Testis (tissue), 5 donors: ENCODE measurements at places on chromosomes 3 and 15. TPM values are rescaled to one million over a fixed set of nuclear protein-coding genes. Genes with fewer than 3 reads are reported as not detected.

DNA sequence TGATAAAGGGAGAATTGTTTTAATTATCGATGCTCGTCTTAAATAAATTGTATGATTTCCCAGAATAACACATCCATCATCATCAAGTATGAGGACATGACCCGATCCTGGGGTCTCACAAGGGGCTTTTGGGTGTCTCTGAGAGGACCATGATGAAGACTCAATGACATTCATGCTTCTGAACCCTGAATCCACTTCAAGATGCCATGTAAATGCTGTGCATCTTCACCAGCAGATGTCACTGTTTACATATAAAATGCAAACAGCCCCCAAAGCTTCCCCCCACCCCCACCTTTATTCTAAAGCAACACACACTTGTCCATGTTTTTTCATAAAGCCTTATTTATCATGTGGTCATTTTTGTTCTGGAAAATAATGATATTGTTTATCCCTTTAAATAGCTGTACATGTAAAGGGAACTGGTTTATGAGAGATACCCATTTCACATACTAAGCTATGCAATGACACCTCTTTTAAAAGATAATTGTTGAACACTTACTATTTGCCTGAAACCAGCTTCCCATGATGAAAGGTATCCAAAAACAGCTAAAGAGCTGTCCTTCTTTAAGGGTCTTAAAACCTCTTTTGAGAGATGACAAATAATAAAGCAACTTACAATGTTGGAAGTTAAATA is 69.7 kb upstream of the UBE3A start:
- DNase-seq, result no peak

DNA sequence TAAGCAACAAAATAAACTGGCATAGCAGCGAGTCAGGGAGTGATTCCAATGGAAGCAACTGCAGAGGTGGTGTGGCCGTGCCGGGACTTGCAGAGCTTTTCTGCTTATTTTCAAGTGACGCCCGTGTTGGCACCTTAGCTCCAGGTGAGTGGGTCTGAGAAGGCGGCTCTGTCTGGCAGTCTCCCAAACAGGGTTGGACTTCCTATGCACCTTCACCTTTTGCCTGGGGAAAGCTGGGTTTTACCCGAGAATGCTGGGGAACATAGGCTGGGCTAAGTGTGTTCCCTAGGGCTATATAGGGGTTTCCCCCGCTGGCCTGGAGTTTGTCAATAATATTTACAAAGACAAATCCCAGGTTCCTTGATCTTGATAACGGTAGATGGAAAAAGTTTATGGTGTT is 179.9 kb upstream of the TBL1XR1 start:
- DNase-seq, result no peak

DNA sequence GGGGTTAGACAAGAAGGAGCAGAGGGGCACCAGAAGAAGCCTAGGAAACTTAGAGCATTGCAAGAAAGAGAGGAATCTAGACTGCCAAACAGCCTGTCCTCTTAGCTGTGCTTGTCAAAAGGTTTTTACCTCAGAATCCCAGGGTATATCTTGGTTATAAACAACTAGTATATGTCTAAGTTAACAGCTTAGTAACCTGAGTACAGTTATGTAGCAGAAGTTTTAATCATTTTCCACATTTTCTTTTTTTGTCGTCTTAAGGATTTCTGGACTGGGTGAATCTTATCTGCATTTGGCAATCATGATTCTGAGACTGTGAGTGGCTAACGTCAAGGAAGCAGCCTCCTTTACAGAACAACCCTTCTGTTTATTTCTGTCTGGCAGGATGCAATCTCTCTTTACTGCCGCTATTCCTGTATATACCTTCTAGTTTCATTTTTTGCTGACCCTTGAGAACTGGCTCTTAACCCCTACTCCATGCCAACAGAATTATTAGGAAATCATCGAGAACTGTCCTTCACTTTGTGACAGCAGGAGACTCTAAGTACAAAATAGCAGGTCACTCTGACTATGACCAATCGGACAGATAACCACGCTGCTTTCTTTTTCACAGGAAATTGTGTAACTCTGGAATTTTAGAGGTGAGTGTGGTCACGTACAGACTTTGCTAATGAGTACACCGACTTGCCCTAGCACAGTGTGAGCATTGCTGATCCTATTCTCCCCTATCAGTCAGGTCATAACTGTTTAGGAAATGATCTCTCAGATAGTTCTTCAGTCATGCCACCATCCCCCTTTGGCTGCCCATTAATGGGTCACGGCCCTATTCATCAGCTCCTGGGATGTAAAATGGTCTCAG is 3.3 kb upstream of the CP start:
- DNase-seq, result no peak

DNA sequence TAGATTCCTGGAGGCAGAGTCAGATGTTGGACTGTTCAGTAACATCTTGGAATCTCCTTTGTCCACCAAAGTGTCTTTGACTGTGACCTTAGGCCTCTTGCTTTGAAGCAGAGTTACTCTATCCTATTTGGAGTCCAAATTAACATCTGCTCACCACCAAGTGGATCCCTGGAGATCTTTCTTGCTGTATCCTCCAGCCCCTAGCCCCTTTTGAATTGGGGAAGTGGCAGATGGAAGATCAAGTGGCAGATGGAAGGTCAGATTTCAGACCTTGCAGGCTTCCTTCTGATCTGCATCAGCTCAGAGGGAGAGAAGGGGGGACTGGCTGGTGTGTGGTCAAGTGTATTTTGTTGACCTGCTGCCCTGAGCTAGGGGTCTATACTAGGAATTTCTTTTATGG is 125.0 kb upstream of the ROPN1 start:
- DNase-seq, result no peak

DNA sequence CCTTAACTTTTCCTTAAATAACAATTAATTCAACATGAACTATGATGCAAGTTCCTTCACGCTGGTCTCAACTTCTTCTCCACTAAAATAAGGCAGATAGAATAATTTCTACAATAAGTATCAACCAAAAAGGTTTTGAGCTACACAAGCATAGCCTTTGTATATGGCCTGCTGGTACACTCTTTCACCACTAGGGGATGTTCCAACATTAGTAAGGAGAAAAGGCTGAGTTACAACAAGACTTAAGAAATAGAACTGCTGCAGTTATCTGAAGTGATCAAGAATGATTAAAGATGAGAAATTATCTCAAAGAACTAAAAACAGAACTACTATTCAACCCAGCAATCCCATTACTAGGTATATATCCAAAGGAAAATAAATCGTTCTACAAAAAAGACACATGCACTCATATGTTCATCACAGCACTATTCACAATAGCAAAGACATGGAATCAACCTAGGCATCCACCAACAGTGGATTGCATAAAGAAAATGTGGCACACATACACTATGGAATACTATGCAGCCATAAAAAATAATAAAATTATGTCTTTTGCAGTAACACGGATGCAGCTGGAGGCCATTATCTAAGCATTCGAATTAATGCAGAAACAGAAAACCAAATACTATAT is 14.4 kb downstream of the ATP13A3 start:
- peak; percentile 49 for DNase-seq

DNA sequence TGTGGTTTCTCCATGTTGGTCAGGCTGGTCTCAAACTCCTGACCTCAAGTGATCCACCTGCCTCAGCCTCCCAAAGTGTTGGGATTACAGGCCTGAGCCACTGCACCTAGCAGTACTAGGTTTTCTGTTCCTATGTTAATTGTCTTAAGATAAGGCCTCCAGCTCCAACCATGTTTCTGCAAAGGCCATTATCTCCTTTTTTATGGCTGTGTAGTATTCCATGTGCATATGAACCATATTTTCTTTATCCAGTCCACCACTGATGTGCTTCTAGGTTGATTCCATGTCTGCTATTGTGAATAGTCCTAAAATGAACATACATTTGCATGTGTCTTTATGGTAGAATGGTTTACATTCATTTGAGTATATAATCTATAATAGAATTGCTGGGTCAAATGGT is 9.8 kb downstream of the HTR3C start:
- DNase-seq, result no peak

- DNase-seq, result no peak
Observed at GRCh38 chr3:188106887-188107830, 46.8 kb upstream of the LPP start.

GRCh38 chr15:55237219-55238130 is 40.7 kb upstream of the RSL24D1 start:
- DNase-seq, result no peak

GRCh38 chr3:183541738-183542137 is 13.8 kb downstream of the KLHL6 start:
- DNase-seq, result no peak

Gene FAM81A
- 5.1 TPM for total RNA-seq

Gene ADAMTS17
- total RNA-seq, result 12.4 TPM
